ENCODE measurements at places on chromosomes 16 and 17. TPM values are rescaled to one million over a fixed set of nuclear protein-coding genes. Genes with fewer than 3 reads are reported as not detected.

DNA sequence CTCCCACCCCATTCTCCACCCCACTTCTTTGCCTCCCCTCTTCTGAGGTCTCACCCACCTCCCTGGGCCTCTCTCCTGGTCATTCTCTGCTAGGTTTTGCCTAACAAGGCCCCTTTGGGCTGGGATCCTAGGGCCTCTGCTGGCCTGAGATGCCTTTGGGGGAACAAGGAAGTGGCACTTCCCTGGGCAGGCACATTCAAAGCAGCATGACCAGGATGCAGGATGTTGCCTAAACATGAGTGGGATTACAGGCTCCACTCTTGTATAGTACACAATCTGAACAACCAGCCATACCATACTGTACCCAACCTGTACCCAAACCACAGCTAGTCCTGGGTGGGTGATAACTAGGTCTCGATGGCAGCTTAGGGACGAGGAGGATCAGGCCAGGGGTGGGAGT lies 9.0 kb downstream of the GALK1 start:
- DNase-seq: no peak

DNA sequence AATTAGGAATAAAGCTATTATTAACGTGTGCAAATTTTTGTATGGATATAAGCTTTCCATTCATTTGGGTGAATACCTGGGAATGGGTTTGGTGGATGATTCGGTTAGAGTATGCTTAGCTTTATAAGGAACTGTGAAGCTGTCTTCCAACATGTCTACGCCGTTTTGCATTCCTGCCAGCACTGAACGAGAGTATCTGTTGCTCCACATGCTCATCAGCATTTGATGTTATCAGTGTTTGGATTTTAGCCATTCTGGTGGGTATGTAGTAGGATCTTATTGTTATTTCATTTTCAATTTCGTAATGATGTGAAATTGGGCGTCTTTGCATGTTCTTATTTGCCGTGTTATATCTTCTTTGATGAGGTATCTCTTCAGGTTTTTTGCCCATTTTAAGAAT lies 168.0 kb downstream of the RPTOR start:
- DNase-seq: no peak

GRCh38 chr17:13919818-13920217 lies 149.5 kb upstream of the COX10 start:
- DNase-seq: no peak

DNA sequence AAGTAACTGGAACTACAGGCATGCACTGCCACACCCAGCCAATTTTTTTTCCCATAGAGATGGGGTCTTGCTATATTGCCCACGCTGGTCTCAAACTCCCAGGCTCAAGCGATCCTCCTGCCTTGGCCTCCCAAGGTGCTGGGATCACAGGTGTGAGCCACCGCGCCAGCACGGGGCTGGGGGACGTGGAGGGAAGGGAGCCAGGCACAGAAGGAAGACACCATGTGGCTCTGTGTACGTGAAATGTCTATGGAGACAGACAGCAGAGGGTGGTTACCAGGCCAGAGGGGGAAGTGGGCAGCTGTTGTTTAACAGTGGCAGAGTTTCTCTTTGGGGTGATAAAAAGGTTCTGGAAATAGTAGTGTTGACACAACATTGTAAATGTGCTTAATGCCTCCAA lies 4.6 kb upstream of the PIEZO1 start:
- DNase-seq: no peak

- DNase-seq: no peak
Observed at GRCh38 chr16:77660311-77660710, 62.0 kb upstream of the NUDT7 start.

DNA sequence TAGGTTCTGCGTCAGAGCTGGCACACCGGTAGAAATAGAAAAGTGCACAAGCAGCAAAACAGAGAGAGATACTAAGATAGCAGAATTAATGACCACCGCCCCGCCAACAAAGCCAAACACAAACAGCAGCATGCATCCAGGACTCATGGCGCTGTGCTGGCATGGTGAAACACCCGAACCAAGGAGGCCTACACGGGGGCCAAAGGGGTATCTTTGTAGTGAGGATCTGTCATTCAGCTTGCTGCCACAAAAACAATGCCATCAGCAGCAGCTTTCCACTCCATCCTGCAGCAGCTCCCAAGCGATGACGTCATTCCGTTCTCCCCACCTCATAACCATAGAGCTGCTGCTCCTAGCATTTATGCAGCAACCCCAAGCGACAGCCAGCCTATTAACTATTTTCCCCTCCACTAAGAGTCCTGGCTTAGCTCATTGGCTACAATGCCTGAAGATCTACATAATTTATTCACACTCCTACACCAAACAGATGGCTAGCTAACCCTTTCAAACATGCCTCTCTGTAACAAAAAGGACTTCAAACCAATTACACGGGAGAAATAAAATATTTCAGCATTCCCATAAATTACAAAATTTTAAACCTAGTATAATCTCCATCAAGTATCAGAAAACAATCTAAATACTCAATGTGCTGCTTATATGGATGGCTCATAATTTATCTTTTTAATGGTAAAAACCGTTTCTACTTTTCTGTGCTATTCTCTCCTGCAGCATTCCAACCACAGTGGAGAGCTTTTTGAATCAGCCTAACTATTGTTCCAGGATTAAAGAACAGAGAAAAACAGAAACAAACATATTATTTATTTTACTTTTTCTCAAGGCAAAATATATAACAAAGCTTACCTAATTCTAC lies 73.9 kb downstream of the SPAG9 start:
- no peak for DNase-seq

DNA sequence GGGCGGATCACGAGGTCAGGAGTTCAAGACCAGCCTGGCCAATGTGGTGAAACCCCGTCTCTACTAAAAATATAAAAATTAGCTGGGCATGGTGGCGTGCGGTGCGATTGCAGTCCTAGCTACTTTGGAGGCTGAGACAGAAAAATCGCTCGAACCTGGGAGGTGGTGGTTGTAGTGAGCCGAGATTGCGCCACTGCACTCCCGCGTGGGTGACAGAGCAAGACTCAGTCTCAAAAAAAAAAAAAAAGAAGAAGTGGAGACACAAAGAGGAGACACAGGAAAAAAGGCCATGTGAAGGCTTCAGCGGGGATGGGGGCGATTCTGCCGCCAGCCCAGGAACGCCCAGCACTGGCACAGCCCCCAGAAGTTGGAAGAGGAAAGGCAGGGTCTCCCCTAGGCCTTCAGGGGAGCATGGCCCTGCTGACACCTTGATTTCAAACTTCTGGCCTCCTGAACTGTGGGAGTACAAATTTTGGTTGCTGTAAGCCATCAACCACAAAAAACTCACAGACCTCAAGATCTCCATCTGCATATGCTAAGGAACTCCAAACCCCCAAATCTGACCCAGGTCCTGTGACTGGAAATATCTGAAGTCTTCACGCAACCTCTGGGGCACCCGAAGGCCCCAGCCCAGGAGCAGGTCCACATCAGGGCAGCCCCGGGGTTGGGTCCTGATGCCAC lies 7.0 kb downstream of the SGSH start:
- DNase-seq: no peak

GRCh38 chr16:1188432-1189189 lies 35.7 kb downstream of the CACNA1H start:
- peak; percentile 89 for DNase-seq

DNA sequence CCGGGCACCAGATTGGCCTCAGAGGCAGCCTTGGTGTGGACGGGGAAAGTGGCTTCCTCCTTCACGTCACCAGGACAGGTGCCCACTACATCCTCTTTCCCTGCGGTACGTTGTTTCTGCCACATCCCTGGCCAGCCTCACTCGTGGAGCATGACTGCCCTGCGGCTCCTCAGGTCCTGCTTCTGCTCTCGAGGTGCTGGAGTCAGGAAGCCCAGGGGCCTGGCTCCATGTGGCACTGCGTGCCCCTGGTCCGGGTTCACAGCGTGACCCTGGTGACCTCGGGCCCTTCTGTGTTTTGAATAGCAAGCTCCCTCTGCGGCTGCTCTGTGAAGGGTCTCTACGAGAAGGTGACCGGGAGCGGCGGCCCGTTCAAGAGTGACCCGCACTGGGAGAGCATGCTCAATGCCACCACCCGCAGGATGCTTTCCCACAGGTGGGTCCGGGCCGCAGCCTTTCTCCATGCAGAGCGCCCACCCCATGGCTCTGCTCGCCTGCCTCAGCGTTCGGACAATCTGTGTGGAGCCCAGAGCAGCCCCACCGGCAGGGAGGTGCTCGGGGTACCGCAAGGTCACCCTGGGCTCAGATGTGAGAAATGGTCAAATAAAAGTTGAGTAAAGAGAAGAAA lies 13.5 kb downstream of the RGS11 start:
- DNase-seq: no peak

DNA sequence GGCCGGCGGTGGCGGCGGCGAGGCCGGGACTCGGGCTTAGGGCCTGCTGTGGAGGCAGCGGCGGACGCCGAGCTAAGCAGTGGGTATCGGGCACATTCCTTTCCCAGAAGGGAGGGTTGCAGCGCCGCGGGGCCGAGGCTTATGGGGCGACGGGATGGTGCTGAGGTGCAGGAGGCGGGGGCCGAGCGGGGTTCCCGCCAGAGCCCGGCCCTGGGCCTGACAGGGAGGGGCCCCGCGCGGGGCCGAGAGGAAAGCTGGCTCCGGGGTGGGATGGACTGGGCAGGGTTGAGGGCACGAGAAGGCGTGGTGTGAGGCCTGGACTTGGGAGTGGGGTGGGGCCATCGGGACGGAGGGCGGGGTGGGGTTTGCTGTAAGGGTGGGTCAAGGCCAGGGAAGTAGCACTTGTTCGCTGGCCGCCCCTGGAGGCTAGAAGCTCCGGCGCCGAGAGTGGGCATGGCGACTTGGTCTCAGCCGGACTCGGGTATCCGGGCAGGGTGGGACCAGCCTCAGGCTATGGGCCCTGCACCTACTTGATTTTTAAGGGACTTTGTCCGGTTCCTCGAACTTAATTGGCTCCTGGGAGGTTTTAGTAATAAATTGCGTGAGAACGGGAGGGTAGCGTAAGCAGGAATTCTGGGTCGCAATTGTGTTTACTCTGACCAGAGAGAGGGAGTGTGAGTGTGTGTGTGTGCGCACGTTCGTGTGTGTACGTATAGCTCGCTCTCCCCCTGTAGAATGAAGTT lies 396 bp downstream of the NFE2L1 start:
- DNase-seq: peak; percentile 97

DNA sequence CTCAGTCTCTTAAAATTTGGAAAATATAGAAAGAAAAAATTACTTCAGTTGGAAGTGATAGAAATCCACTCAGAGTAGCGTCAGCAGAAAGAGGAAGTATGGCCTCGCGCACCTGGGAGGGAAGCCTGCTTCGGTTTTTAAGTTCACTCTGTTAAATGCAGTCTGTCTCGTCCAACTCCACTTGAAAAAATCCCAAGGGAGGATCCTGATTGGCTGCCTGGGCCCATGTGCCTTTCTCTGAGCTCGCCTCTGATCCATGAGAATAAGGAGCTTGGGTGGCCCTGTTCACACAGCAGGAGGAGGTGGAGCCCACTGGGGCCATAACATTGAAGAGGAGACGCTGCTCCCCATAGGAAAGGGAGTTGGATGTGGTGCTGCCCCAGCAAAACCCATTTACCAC lies 40.7 kb downstream of the DNAJA2 start:
- DNase-seq: no peak

- no peak for DNase-seq
Observed at GRCh38 chr17:57860414-57860999, 10.7 kb upstream of the MRPS23 start.

GRCh38 chr17:980406-981291 lies 1.1 kb upstream of the NXN start:
- no peak for DNase-seq

DNA sequence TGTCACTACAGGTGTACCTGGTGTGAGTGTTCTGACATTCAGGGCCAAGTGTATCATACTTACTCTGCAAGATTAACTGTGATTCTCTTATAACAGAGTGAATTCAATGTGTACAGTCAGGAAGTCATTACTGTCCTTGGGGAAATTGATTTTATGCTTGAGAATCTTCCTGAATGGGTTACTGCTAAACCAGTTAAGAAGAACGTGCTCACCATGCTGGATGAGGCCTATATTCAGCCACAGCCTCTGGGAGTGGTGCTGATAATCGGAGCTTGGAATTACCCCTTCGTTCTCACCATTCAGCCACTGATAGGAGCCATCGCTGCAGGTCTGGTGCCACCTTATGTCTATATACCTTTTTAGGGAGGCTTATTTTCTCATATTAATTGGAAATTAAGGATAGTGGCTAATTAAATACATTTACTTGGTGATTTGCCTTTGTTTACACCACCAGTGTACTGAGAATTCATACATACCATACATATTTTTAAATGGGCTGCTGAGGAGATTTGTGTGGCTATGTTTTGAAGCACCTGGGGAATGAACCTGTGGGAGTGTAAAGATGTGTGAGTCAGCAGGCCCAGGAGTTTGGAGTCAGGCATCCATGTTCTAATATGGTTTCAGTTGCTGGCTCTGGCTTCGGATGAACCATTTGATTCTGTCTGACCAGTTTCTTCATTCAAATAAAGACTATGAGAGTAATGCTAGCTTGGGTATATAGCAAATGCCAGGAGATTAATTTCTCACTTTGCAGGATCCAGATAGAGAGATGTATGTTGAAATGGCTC lies 3.1 kb downstream of the ALDH3A2 start:
- no peak for DNase-seq

DNA sequence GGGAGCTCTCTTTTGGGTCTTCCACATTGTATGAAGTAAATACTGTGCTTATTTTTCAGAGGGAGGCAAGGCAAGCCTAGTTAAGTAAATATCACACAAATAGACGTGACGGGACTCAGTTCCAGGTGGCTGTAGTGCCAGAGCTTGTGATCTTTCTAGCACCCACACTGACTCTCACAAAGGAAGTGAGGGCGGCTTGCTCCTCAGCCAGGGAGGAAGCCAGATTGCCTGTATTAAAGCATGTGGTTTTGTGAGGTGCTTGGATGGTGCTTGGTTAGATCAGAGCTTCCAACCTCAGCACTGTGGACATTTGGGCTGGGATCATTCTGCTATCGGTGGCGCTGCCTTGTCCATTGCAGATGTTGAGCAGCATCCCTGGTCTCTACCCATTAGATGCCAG lies 80.1 kb downstream of the VAT1L start:
- DNase-seq: no peak

DNA sequence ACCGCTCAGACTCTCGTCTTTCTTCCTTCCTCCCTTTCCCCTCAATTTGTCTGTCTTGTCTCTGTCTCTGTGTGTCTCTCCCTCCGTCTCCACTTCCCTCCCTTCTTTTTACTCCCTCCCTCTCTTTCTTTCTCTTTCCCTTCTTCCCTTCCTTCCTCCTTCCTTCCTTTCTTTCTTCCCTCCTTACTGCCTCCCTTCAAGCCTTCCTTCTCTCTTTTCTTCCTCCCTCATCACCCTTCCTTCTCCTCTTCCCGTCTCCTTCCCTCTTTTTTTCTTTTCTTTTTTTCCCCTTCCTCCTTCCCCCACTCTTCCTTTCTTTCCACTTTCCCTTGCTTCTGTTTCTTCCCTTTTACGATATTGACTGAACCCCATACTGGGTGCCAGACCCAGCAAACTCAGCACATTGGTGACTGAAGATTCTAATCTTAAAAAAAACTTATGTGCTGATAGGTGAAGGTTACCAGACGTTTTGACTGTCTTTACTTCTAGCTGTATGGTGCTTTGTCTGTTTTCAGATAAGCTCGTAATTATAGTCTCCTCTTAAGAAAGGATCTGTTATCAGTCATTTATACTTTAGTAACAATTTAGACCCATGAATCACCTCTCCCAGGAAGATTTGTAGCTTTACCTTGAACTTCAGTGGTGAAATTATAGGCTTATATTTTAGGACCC lies 481 bp upstream of the BRD7 start:
- no peak for DNase-seq

GRCh38 chr16:64481497-64481896 lies 640.4 kb downstream of the CDH11 start:
- no peak for DNase-seq

GRCh38 chr17:42669977-42670788 lies 6.6 kb downstream of the PLEKHH3 start:
- peak; percentile 76 for DNase-seq

ABCA3 gene
- 16.6 TPM for total RNA-seq

MT1H gene
- 2.0 TPM for total RNA-seq

SLC47A1 gene
- total RNA-seq: 1.2 TPM

CCL14 gene
- total RNA-seq: 22.6 TPM

KRTAP4-5 gene
- not detected for total RNA-seq

All from posterior vena cava (tissue), 2 donors.